ENCODE measurements at places on chromosomes 5 and 9.
A peak's percentile ranks its signal among the peaks of the same experiment; 100 is the strongest.

DNA sequence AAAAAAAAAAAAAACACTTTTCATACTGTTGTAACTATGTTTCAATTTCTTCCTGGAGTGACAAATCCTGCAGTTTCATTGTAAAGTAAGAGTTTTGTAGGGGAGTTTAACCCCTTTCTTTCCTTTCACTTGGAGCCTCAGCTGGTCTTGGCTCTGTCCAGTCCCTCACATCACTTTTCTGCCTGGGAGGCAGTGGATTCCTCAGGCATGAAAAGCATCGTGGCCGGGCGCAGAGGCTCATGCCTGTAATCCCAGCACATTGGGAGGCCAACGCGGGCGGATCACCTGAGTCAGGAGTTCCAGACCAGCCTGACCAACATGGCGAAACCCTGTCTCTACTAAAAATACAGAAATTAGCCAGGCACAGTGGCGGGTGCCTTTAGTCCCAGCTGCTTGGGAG, 45.6 kb upstream of the MYO10 start:
- DNase-seq, result no peak

DNA sequence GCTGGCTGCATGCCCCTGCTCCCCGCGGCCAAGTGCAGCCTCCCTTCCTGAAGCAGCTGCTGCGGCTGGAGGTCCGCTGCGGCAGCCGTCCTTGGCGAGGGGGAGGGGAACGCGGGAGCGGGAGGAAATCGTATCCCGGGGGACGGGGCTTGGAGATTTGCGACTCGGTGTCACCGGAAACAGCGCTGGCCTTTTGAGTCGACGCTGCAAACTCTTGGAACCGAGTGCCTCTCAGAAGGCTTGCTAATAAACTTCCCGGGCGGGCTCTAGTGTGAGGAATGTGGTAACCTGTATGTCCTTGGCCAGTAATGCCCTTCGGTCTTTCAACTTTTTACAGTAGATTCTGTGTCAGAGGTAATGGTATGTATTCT, 82.7 kb downstream of the PTPDC1 start:
- DNase-seq, result no peak

GRCh38 chr5:169354921-169355320, 54.0 kb upstream of the SLIT3 start:
- DNase-seq, result no peak

- DNase-seq, result no peak
Observed at GRCh38 chr5:33594006-33594405, 153.2 kb downstream of the TARS1 start.

DNA sequence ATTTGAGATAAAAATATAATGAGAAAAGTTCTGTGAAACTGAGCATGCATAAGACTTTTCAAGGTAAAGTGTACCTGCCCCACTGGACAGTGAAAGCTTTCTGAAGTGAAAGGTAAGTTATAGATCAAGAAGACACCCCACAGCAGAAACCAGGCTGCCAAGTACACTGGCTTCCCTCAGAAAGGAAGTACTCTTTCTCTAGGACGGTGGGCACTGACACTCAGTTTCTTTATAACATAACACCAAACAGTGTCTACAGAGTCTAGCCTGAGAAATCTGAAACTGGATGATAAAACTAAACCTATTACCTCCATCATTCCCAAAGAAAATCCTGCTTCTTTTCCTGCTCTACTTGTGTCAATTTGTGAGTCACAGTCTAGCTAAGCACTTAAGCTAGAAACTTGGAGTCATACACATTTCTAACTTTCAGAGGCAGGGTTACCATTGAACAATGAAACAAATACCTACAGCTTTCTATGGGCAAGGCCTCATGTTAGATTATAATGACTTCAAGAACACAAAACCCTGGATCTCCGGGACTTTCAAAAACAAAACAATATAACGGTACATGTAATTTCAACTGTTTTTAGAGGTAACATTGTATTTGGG, 136.7 kb downstream of the CPLANE1 start:
- peak; percentile 19 for DNase-seq

- no peak for DNase-seq
Observed at GRCh38 chr5:135877570-135878155, 18.0 kb downstream of the IL9 start.

- DNase-seq, result no peak
Observed at GRCh38 chr9:8457816-8458215, 658.2 kb upstream of the DMAC1 start.

DNA sequence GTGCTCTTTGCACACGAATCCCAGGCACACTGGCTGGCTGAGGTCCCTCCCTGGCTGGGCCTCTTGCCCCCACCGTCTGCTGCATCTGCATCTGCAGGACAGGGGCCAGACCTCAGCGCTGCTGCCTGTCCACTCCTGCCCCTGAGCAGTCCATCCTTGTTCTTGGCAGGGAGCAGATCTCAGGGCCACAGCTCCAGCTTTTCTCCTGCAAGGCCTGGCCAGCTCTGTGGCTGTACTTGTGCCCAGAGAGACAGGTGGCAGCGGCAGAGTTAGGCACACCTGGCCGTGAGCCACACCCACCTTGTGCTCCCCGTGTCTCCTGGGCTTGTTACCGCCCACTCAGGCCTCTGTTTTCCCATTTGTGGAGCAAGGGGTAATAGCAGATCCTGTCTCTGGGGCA, 13.9 kb downstream of the NEK6 start:
- DNase-seq, result no peak

DNA sequence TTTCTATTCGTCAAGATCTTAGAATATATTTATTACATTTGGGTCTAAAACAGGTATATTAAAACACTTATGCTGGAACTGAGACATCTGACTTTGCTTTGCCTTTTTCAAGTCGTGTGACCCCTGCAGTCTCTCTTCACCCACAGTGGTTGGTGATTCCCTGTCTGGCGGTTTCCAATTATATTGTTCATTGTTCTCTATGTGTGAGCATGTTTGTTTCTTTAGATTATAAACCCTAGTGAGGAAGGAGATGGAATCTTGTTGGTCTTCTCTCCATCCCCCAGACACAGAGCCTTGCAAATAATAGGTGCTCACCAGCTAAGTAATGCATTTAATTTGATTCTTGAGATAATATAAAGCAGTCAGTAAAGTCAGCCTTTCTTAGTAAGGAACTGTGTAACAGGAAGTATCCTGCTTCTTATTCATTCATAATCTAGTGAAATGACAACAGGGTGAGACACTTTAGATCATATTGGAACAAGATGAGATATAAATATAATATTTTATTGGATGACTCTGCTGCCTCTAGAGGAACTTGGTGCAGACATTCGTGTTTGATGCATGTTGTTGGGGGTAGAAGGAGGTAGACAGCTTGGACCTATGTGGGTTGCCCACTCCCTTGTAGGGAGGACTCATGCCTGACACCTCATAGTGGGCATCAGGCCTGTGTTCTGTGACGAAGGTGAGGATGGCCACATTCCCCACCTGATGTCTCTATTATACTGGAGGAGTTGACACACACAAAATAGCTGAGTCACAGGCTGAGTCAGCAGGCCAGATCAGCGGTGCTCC, 88.1 kb downstream of the FGF1 start:
- peak; percentile 45 for DNase-seq

- peak; percentile 20 for DNase-seq
Observed at GRCh38 chr5:142888469-142889085, 118.4 kb downstream of the ARHGAP26 start.

- no peak for DNase-seq
Observed at GRCh38 chr5:14781106-14781505, 90.5 kb downstream of the ANKH start.

DNA sequence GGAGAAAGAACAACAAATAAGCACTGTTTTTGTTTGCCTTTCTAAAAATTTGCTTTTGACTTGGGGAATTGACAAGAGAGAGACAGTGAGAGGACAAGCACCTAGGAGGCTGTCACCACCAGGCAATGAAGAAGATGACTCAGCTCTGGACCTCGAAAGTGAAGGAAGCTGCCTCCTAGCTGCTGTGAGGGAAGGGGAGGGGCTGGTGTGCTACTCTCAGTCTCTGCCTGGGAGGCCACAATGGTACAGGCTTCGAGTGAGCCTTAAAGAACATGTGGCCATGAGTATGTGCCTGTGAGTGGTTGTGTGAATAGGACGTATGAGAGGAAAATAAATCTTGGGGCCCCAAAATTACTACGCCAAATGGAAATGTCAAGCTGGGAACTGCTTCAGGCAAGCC, 7.1 kb upstream of the PLK2 start:
- peak; percentile 25 for DNase-seq

GRCh38 chr9:133836818-133837217, 98.7 kb upstream of the SARDH start:
- DNase-seq, result no peak

GRCh38 chr9:123753669-123754258, 176.2 kb downstream of the DENND1A start:
- no peak for DNase-seq

GRCh38 chr9:93125331-93125894, 8.6 kb downstream of the NINJ1 start:
- DNase-seq, result no peak

DNA sequence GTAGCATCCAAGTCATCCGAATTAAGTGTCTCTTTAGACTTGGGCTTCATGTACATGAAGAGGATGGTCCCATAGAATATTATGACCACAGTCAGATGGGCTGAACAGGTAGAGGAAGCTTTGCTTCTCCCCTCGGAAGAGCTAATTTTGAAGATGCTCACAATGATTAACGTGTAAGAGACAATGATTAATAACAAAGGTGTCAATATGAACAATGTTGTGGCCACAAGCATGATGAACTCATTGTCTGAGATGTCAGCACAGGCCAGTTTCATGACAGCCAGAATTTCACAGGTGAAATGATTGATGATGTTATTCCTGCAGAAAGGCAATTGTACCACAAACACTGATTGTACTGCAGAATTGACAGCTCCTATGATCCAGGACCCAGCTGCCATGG, 626 bp downstream of the OR13C2 start:
- no peak for DNase-seq

DNA sequence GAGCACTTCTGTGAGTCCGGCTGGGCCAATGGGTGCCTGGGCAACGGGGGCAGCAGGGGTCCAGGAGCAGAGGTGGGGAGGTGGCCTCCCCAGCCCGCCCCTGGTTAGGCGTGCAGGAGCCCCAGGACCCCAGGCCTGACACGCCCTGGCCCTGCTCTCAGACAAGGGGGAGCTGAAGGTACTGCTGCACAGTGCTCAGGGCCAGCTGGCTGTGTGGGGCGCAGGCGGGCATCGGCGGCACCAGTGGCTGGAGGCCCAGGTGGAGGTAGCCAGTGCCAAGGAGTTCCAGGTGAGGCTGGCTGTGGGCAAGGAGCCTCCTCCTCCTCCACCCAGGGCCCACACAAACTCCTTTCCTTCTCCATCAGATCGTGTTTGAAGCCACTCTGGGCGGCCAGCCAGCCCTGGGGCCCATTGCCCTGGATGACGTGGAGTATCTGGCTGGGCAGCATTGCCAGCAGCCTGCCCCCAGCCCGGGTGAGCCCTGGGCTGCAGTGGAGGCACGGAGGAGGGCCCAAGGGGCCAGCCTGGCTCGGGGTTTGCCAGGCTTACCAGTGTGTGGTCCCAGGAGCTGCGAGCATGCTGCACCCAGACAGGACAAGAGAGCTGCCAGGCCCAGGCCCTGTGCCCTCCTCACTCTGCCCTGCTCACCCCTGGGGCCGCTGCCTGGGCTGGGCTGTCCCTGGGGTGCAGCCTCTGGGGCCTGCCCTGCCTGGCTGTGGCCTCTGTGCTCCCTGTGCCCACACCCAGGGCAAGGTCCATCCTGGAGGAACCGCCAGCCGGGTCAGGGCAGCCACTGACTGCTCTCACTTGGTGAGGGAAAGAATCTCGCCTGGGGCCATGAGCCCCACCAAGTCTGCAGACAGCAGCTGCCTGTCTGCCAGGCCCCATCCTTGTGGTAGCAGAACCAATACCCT, 7.0 kb downstream of the MAMDC4 start:
- DNase-seq, result no peak
